Activated CD4-positive, alpha-beta T cell treated with anti-CD3 and anti-CD28 coated beads, Interleukin-2, amount 50 U/mL, for 48 hours (primary cell): ENCODE measurements at places on chromosomes 2 and 18.
A peak's percentile ranks its signal among the peaks of the same experiment; 100 is the strongest.

GRCh38 chr2:226995625-226996041 is 159.8 kb downstream of the RHBDD1 start:
- peak; percentile 74 for DNase-seq

DNA sequence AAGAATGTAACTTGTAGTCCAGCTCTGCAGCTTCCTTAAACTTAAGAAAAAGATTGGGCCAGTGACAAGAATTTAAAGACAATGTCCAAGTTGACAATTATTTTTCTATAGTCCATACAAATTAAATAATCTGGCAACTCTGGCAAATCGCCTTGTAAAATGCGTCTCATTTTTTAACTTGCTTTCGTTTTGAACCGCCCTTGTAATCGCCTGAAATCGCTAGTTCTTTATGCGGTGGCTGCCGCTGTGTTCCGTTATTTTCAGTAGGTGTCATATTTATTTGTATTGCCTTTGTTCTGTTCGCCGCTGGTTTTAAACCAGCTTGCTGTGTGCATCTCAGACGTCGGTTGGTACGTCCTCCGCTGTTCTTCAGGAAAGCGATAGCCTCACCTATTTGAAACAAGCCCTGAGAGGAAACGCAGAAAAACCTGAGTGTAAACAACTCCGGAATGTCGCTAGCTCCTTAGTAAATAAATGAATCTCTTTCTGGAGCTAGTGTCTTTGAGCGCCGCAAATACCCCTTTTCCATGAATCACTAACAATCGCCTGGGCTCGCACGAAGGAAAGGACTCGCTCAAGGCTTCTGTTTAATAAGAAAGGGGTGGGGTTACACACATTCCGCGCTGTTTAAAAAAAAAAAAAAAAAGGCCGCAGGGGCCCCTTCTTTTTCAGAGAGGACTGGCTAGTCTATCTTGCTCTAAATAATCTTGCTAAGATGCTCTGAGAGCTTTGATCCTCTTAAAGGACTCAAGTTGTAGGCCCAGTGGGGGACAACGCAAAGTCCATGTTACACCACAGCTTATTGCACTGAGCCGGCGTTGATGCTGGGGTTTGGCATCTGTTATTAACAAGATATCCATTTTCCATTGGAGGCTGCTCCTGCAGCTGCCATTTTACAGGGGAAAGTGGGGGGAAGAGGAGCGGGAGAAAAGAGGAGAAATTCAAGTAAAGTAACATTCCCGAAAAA is 3.0 kb downstream of the HOXD8 start:
- DNase-seq = no peak

DNA sequence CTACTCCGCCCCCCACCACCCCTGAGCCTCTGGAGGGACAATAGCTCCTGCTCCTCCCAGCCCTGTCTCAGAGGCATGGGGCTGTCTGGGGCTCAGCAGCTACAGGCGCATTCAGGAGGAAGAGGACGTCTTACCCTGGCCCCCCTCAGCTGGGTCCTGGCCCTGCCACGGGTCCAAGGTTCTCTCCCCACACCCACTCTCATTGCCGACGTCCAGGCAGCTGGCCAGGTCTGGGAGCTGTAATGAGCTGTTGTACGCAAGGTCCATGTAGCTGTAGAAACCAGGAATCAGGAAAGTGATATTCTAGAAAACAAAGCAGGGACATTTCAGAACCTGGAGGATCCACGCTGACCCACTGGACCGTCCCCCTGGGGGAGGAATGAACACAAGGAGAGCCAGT is 13.5 kb downstream of the PASK start:
- DNase-seq = no peak

- no peak for DNase-seq
Observed at GRCh38 chr2:10007921-10008808, 35.2 kb upstream of the KLF11 start.

DNA sequence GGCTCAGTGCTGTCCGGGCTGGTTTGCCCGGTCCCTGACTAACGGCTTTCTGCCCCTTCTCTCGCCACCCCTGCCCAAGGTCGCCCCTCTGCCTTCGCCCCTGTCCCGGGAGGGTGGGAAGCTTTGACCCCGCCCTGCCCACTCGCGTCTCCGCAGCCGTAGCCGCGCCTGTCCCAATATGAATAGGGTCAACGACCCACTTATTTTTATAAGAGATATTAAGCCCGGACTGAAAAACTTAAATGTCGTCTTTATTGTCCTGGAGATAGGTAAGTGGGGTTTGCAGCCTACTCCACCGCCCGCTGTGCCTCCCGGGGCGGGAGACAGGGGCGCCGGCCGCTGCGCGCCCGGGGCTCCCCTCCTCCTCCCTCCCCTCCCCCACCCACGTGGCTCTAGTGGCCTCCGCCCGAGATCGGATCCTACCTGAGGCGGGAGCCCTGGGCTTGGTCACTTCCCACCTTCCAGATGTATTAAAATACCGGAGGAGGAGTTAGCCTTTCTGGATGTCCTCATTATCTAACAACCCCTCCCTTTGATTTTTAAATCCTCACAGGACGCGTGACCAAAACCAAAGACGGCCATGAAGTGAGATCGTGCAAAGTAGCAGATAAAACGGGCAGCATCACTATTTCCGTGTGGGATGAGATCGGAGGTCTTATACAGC is 633 bp downstream of the NABP1 start:
- DNase-seq = peak; percentile 77

DNA sequence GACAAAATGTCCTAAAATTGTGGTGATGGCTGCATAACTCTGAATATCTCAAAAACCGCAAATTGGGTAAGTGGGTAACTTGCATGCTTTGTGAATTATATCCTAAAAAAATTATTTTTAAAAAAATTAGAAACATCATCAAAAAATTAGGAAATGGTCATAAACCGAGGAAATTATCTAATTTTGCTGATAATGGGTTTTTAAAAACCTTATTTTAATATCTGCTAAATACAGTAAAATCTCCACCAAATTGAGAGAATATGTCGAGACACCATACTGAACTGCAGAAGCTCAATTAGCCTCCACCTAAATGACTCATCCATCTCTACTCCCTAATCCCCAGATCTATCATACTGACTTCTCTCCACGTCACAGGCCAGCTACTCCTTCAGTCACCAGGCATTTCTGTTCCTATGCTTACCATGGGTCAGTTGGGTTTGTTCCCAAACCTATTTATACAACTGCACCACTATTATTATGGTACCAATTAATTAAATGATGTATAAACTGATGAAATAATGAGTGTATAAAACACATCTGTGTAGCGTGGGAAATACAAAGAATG is 36.1 kb downstream of the SPIRE1 start:
- no peak for DNase-seq
